Pulmonary artery endothelial cell (primary cell): ENCODE measurements at places on chromosomes 16 and 17. TPM values are rescaled to one million over a fixed set of nuclear protein-coding genes. Genes with fewer than 3 reads are reported as not detected.
A peak's percentile ranks its signal among the peaks of the same experiment; 100 is the strongest.

- DNase-seq: no peak
Measured at GRCh38 chr16:85573045-85573695, 40.0 kb upstream of the GSE1 start.

DNA sequence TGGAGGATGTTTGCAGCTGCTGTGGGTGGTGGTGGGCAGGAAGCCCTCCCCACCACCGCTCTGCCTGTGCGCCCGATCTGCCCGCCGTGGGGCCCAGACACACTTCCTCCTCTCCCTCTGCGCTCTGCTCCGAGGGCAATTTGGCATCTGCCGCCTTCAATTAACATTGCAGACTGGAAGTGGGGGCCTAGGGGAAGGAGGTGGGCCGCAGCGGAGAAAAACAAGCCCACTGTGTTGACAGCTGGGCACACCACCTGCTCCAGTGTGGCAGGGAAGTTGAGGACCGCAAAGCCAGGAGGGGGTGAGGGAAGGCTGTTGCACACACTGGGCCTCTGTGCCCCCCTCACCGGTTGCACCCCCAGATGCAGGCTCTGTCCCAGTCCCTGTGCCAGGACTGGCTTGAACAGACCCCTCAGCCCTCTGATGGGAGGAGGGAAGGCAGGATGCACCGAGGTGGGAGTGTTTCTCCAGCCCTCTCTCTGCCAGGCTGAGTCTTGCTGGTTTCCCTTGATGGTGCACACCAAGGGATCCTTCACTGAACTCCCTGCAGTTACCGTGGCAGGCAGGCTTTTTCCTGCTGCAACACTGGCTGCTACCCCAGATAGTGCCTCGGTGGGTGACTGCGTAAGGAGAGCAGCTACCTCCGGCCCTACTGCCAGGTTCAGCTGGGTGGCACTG, 72.8 kb upstream of the MED9 start:
- DNase-seq: no peak

- no peak for DNase-seq
Measured at GRCh38 chr16:63890081-63890480, 1231.8 kb downstream of the CDH11 start.

DNA sequence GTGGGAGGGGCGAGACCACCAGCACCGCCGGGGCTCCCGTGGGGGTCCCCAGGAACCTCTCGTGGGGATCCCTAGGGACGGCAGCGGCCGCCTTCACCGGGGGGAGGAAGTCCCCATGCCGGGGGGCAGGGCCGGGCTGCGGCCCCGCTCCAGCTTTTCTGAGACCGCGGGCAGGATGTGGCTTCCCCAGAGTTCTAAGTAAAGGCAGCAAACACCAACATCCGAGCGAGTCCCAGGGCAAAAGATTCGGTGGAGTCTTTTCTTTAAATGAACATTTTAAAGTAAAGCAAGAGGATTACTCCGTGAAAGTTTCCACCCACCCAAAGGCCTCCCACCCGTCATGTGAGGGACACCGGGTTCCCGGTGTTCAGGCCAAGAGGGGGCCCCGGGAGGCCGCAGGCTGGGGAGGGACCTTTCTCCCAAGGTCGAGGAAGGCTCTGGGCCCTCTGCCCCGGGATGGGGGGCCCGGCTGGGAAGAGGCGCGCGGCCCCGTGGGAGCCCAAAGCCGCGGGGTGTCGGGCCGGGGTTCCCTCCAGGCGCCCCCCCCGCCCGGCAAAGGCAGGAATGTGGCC, 137.2 kb upstream of the RPH3AL start:
- DNase-seq: no peak

- DNase-seq: no peak
Measured at GRCh38 chr17:48631693-48632578, 5.8 kb upstream of the HOXB9 start.

Gene SLC16A6
- 0.14 and 0.73 TPM in 2 replicates for total RNA-seq

DNA sequence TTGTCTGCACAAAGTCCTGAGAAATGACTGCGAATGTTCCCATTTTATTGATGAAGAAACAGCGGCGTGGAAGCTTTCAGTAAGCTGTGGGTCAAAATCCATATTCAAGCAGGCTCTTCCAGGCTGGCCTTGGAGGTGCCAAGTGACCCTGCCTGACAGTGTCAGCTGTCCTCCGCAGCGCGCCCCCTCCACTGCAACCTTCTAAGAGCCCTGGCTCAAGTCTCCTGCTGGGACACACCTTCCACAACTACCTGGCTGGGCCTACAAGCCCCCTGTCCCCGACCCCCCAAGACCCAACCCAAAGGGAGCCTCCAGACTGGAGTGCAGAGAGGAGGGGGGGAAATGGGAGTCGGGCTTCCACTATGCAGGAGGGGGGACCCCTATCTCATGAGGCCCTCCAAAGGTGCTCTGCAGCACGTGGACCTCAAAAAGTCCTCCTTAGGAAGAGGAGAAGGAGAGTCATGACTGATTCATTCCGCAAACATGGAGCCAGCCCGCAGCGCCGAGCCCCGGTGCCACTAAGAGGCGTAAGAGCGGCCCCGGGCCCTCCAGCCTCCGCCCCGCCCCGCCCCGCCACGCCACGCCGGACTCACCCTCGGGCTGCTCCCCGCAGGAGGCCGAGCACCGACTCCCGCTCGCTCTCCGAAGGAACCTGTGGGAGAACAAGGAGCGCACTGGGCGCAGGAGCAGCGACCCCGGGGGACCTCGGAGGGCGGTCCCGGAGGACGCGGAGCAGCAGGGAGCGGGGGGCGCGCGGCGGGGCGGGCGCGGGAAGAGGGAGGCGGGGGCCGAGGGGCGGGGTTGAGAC, 574 bp downstream of the MPP3 start:
- DNase-seq: no peak

GRCh38 chr17:39151943-39152818, 744 bp upstream of the PLXDC1 start:
- no peak for DNase-seq

- no peak for DNase-seq
Measured at GRCh38 chr17:51298508-51299371, 38.4 kb downstream of the UTP18 start.

DNA sequence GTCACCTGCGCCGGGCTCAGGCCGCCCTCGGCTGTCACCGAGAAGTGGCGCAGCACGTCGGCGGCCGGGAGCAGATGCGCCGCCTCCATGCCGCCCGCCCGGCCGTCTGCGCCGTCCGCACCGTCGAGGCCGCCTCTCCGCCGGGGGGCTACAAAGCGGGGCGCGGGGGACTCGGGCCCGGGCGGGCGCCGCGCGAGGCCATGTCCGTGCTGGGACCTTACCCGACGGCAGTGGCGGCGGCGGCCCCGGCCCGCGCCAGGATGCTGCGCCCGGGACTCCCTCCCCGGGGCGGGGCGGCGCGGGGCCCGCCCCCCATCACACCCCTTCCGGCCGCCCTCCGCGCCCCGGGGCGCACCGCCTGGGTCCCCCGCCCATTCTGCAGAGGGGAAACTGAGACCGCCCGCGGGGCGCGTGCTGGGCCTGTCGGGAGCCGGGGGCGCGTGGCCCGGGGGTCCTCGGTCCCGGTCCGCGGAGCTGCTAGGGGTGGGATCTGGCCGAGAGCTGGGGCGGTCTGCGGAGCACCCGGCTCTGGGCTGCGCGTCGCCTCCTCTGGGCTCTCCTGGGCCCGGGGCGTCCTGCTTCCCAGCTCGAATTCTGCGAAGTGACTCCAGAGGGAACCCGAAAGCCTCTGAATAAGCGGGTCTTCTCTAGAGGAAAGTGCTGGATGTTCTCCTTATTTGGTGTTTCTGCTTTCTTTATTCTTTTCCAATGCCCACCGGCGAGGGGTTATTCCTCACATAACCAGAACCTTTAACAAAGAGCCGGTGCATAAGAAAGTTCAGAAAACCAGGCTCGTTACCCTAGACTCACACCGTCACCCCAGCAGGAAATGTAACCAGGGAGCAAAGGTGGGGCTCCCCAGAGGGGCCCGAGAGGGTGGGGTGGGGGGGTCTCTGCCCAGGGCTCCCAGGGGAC, at the start of gene ATP2A3:
ATP2A3 (minus strand) TSS at position 235 of the 915 bp plus-strand sequence; CDS start at position 89, 146 bp downstream.
- no peak for DNase-seq

Gene SRR
- 11.4 and 19.7 TPM in 2 replicates for total RNA-seq

DNA sequence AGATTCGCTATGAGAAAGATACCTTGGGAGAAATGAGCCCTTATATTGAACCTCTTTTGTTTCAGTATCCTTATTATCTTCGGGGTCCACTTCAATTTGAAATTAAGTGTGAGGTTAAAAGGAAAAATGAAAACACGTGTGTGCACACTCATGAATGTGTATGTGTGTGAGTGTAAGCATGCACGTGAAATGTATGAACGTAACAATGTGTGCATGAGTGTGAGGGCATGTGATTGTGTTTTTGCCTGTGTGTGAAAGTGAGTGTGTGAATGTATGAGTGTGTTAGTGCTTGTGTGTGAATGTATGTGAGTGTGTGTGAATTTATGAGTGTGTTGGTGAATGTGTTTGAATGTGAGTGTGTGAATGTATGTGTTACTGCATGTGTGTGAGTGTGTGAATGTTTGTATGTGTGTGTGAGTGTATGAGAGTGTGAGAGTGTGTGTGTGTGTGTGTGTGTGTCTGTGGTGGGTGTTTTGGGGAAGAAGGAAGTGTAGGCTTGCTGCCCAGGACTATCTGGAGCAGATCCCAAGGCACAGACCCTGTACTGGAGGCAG, 224.0 kb upstream of the CDH13 start:
- DNase-seq: no peak

Gene KRTAP2-4
- not detected in 2 replicates for total RNA-seq

Gene DRG2
- 38.1 and 49.3 TPM in 2 replicates for total RNA-seq

DNA sequence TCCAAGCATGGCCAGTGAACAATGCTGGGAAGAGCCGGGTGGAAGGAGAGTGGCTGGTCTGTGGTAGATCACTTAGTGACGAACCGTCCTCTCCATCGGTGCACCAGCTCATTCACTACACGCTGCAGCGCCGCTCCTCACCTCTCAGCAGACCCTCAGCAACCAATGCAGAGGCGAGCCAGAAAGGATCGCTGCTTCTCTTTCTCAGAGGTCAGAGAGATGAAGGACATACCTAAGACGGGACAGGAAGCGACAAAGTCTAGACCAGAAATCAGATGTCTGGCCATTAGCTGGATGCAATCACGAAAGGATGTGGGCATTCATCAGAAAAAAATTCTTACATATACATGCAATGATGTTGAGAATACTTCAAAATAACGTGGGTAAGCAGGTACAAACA, 26.9 kb downstream of the NSMCE1 start:
- DNase-seq: no peak

Gene SLC35B1
- total RNA-seq: 72.2 and 93.6 TPM in 2 replicates

DNA sequence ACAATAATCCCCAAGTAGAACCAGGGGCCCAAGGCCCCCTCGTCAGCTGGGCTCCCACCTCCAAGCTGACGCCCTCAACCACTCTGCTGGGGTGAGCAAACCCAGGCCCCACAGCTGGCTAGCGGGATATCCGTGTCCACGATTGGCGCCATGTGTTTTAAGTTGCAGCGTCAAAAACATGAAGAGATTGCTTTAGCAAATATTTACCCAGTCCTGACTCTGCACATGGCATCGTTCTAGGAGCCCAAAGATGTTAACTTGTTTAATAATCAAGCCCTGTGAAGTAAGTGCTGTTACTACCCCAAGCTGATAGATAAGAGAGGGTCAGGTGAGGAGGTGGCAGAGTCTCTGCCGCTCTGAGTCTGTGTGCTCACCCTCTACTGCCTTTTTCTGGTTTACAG, 344 bp upstream of the SEPTIN12 start:
- no peak for DNase-seq

DNA sequence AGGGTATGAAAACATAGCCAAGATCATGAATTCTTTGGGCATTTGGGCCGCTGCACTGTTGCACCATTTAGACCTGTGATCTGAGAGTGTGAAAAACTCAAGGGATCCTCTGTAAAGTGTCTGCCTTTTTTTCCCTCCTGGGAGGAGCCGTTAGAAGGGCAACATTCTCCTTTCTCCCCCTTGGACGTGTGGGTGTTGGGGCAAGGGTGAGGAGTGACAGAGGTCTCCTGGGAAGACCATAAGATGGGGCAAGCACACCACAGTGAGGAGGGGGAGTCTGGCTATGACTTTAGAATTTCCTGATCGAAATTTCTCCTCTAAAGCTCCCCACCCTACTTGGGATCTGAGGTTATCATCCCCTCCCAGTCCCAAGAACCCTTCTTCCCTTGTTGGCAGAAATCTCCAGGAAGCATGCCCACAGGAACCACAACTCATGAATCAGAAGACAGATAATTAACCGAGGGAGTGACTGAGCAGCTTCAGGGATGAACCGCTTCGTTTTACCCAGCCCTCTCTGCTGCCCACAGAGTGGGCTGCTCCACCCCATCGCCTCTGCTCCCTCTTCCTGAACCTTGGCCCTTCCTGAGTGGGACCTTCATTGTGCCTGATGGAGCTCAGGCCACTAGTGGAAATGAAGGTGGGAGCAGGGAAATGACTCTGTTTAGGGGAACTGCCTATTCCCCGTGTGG, 4.2 kb downstream of the ITGB3 start:
- DNase-seq: no peak

Gene TXNL4B
- 4.0 and 9.1 TPM in 2 replicates for total RNA-seq

Gene PAGR1
- 17.4 and 26.1 TPM in 2 replicates for total RNA-seq

Gene KRTAP16-1
- total RNA-seq: not detected in 2 replicates

- no peak for DNase-seq
Measured at GRCh38 chr16:54930869-54931119, 129 bp downstream of the IRX5 start.

Gene UNC13D
- total RNA-seq: 7.3 and 7.6 TPM in 2 replicates

Gene NPIPA2
- total RNA-seq: 0.07 and 0.60 TPM in 2 replicates

DNA sequence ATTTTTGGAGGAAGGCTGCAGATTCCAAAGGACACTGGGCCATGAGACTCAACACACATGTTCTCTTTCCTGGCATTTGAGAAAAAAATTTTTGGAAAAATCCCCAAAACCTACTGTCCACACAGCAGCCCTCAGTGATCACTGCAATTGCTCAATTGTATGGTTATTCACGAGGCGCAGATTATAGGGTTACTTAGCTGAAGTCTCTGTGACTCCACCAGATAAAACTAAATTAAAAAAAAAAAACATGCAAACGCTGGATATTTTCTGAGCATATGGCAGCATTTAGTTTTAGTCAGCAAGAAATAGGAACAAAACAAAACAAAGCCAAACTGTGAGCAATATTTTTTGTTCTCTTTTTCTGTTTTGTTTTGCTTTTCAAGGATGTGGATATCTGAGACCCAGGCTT, 83.8 kb upstream of the FAM20A start:
- no peak for DNase-seq

- DNase-seq: peak; percentile 27
Measured at GRCh38 chr16:21301168-21301894, 23.2 kb upstream of the CRYM start.

Gene MEOX1
- total RNA-seq: not detected in 2 replicates

- no peak for DNase-seq
Measured at GRCh38 chr17:17551361-17551760, 40.1 kb downstream of the PEMT start.

DNA sequence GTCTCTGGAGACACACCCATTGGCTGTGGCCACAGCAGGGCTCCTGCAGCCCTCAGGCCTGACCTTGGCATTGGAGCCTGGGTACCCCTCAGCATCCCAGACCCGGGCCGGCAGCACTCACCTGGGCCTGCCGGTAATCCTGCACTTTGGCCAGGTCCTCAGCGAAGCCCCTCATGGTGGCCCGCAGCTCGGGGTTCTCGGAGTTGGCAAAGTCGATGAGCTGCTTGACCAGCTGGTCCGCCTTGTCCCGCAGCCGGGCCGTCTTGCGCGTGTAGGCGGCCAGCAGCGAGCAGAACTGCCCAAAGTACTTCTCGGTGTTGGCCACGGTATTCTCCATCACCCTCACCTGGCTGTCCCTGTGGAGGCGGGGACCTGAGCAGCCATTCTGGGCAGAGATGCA, 2.2 kb downstream of the CIBAR2 start:
- DNase-seq: no peak

Gene FBXW10B
- total RNA-seq: 0.21 and 0.59 TPM in 2 replicates

Gene HSPB9
- not detected in 2 replicates for total RNA-seq

Gene HOXB9
- total RNA-seq: not detected in 2 replicates
